ENCODE measurements at places on chromosomes 16 and 17.

DNA sequence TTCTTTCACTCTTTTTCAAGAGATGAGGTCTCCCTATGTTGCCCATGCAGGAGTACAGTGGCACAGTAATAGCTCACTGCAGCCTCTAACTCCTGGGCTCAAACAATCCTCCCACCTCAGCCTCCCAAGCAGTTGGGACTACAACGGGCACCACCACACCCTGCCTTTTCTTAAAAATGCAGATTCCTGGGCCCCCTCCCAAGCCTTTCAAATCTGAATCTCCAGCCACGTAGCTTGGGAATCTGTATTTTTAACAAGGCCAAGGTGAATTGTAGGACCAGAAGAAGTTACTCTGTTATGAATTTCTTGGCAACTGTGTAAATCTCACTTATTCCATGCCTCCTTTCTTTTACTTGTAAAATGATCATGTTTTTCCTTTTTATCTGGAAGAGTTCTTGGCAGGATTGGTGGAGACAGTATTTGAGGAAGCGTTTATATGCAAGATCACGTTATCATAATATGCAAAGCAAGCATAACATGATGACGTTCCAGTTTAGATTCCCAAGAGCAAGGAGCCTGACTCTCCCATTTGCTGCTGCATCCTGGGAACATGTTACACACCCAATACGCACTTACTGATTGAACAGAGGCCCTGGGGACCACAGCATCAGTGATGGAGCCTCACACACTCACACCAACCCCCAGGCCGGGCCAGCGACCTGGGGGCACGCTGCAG lies 44.5 kb downstream of the LITAF start:
- DNase-seq = no peak

GRCh38 chr16:5516115-5516514 lies 418.5 kb upstream of the EEF2KMT start:
- DNase-seq = no peak

DNA sequence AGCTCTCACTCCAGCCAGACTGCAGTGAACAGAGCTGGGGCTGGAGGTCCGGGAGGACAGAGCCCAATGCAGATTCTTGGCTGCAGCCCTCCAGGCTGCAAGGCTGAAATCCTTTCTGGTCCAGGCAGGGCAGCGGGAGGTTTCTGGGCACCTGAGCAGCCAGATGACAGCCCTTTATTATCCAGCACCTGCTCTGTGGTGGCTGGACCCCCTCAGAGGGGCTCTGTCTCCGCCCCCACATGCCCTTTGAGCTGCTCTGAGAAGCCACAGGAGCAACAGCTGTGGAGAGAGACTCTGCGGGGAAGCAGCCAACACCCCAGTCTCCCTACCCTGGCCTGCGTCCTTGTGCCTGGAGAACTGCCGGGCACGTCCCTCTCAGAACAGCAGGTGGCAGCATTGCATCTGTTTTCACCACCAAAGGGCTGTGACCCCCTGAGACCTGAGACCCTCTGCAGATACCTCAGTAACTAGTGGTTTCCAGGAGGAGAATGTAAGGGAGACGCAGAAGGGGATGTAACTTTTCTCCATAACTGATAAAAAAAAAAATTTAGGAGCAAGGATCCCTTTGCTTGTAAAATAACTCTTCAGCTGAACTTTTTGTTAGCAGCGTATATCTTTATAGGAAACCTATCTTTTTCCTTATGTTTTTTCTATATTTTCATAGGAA lies 3.7 kb upstream of the CNP start:
- DNase-seq = peak; percentile 26

- DNase-seq = no peak
Measured at GRCh38 chr17:80846932-80847331, 144.7 kb upstream of the CHMP6 start.

- DNase-seq = peak; percentile 31
Measured at GRCh38 chr16:8958344-8959167, 5.2 kb downstream of the USP7 start.

GRCh38 chr17:10651927-10652326 lies 5.2 kb downstream of the MYH3 start:
- DNase-seq = no peak

DNA sequence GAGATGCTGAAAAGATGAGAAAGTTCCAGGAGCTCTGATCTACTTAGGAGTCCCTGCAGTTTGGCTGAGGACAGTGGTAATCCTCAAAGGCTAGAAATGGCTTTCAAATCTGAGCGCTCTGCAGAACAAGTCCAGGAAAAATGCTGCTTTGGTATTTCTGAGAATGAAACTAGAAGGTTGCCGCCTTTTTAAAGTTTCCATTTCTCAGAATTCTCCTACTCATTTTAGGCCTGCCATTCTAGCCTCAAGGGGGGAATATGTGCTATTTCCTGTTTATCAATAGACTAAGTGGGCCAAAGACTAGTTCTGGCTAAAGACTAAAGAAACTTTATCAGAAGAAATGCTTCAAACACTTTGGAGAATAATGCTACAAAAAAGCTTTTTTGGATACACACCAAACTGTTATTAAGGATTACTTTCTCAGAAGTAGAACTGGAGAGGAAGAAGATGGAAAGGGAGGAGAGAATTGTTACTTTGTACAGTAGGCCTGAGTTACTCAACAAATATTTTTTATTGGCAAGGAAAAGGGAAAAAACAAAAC lies at the start of gene SLFN12L:
Gene SLFN12L, minus strand, starts transcription at position 78 of the 541 bp plus-strand sequence. CDS start 15,314 bp downstream, outside the sequence.
- DNase-seq = no peak

- no peak for DNase-seq
Measured at GRCh38 chr16:48197294-48197693, 41.5 kb upstream of the ABCC12 start.

GRCh38 chr16:56424791-56425438 lies 430 bp downstream of the AMFR start:
- DNase-seq = no peak

GRCh38 chr16:65618333-65618732 lies 496.5 kb upstream of the CDH11 start:
- no peak for DNase-seq

DNA sequence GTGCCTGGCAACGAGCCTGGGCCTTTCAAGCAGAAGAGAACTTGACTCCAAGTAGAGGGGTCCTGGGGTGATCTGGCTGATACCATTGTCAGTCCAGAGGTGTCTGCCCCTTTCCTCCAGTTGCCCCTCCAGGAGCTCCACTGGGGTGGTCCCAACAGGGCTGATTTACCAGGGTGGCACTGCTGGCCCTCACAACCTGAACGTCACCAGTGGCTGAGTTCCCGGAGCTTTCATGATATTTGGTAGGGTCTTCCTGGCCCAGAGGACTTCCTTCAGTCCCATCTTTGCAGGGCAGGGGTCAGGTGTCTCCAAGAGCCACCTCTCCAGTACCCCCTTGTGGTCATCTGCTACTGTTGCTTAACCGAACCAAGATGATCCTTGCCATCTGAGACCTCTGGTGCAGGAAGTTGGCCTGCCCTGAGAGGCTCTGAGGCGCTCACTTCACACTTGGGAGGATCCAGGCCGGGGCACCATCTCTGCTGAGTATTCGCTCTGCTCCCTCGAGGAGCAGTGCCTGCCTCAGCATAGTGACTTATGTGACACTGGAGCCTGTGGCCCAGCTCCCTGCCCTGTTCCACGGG lies 3.5 kb downstream of the LIMD2 start:
- no peak for DNase-seq

DNA sequence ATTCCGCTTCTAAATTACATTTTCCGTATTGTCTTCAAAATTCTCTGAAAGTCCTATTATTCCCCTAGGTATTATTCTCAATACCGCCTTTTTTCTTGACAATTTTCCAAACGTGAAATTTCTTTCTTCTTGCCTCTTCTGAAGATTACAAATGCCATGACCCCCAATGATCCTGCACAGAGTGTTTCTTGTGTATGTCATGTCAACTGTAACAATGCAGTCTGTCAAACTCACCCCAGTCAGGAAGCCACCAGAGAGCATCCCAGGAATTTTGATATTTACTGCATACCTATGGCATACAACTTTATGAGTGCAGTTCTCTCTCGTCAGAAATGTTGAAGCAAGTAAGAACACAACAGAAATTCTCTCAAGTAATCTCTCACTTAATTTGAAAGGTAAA lies 847.3 kb upstream of the CDH8 start:
- DNase-seq = no peak

- DNase-seq = no peak
Measured at GRCh38 chr16:73237601-73238000, 189.7 kb upstream of the ZFHX3 start.

DNA sequence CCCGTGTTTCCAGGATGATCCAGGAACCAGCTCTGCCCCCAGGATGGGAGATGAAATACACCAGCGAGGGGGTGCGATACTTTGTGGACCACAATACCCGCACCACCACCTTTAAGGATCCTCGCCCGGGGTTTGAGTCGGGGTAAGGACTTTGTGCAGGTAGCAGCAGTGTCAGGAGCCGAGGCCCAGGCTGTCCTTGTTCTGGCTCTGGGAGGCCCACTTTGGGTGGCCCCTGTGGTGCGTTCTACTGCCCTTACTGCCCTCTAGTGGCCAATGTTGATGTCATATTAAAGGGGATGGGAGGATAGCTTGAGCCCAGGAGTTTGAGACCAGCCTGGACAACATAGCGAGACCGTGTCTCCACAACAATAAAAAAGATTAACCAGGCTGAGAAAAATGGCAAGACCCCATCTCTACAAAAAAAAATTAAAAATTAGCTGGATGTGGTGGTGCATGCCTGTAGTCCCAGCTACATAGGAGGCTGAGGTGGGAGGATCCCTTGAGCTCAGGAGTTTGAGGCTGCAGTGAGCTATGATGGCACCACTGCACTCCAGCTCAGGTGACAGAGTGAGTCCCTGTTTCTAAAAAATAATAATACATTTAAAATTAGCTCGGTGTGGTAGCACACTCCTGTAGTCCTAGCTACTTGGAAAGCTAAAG lies 20.9 kb upstream of the CLEC18A start:
- peak; percentile 51 for DNase-seq

DNA sequence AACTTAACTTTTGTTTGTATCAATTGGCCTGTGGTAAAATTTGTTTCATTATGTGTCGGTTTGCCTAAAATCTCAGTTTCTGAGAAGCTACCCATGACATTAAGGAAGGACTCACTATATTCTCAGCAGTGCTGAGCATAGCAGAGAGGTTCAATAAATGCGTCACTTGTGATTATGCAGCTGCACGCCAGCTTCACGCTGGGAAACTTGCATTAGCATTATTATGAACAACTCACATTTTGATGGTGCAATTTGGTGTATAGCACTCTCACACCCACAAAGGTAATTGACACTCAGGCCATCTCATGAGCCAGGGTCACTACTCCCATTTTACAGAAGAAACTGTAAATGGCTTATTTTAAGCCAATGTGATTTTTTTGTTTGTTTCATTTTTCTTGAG lies 80.6 kb upstream of the SALL1 start:
- DNase-seq = no peak

GRCh38 chr17:58052945-58053715 lies 30.1 kb upstream of the DYNLL2 start:
- no peak for DNase-seq

DNA sequence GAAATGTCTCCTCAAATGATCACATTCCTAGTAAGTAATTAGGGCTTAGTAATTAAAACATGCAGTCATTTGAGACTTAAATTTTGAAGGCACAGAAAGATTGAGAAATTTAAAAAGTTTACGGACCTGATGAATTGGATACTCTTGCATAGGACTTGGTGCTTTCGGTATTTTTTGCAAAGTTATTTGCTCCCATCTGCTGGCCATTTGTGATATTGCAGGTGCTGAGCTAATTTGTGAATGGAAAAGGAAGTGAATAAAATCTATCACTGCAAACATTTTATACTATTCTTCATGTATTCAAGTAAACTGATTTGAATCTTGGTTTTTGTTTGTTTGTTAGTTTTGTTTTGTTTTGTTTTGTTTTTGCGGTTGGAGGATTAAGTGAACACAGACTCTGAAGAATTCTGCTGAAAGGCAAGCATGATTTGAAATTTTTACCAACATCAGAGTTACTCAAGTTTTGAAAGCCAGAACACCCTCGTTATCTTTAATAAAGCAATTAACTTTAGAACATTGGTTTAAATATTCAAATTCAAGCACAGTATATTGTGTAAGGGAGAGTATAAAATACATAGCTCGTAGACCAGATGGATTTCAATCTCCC lies 689.5 kb upstream of the RBFOX1 start:
- peak; percentile 23 for DNase-seq

DNA sequence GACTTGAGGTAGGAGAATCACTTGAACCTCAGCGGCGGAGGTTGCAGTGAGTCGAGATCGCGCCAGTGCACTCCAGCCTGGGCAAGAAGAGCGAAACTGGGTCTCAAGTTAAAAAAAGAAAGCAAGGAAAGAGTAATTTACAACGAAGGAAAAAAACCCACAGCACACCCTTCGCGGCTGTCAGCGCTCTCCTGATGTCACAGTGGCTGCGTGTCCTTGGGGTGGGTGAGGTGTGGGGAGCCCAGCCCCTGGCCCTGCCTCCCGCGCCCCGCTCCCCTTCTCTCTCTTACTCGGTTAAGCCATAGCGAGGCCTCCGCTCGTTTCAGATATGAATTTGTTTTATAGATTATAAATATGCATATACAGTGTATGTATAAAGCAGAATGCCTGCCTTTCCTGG lies 740 bp upstream of the JPT2 start:
- DNase-seq = no peak

GRCh38 chr16:57167953-57168352 lies 17.9 kb downstream of the PSME3IP1 start:
- peak; percentile 56 for DNase-seq

DNA sequence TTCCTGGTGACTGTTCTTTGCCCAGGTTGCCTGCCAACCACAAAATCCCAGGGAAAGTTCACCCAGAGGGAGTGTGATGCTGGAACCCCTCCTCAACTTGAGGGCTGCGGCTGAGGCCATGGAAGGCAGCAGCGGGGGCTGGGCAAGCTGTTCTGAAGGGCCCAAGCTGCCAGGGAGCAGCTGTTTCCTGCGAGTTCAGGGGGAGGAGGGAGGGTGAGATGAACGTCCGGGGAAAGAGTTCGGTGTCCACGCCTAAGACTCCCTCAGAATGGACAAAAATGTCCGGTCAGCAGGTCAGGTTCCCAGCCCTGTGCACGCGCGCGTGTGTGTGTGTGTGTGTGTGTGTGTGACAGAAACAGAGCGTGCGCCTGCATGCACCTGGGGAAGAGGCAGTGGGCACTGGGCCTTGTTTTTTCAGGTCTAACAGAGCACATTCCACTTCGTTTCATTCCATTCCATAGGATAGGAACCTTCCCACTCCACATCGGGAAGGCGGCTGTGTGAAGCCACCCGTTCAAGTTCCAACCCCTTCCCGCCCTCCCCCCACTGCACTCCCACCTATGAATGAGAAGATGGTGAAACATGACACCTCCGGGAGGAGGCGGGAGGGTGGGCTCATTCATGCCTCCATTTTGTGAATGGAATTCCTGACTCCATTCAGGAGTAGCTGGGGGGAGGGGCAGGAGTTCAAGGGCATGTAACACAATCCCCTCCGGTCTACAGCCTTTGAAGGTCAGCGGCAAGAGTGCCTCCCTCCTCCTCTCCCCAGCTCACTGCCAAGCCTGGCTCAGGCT lies 15.7 kb downstream of the ETV4 start:
- DNase-seq = peak; percentile 40

Data from stromal cell of bone marrow (primary cell).